Glomerular endothelial cell (primary cell): ENCODE measurements at places on chromosomes 1 and 21.

GRCh38 chr1:111202707-111203623 is 2.5 kb upstream of the DENND2D start:
- DNase-seq, result no peak

DNA sequence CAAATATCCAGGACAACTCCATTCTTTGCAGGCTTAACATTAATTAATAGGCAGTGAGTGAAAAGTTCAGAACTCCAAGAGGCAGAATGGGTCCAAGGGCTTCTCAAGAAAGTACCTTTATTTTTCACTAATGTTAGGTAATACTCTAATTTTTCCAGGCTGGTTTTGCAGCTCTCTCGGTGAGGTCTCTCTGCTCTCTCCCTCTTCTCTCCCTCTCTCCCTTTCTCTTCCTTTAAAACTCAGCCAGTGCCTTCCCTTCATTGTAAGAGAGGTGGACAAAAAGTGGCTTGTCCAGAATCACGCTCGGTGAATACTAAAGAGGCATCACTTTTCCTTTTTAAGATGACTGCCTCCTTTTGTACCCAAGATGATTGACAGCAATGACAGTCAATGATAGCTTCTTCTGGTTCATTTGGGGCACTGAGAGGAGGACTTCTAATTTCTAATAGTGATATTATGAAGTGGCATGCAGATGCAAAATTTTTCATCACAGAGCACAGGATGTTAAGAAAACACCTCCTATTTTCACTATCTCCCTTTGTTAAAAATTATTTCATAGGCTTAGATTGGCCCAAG is 1.3 kb upstream of the CHI3L1 start:
- DNase-seq, result no peak

DNA sequence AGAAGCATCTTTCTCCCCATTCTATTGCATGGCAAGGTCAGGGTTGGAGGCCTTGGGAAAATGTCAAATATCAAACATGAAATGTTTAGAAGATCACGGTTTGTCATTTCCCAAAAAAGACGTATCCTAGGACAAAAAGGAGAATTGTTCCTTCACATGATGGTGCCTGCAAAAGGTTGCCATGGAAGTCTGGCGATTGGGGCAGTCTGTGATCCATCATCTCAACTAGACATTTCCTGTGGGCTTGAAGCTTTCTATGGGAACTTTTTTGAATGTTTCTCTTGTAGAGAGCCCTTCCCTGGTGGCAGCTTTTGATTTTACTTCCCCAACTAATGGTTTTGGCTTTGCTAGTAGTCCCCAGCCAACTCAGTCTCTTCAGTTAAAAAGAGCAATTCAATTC is 106.3 kb downstream of the TGFB2 start:
- no peak for DNase-seq

- DNase-seq, result no peak
These were observed 13.6 kb downstream of the DENND1B start for GRCh38 chr1:197761654-197762053.

DNA sequence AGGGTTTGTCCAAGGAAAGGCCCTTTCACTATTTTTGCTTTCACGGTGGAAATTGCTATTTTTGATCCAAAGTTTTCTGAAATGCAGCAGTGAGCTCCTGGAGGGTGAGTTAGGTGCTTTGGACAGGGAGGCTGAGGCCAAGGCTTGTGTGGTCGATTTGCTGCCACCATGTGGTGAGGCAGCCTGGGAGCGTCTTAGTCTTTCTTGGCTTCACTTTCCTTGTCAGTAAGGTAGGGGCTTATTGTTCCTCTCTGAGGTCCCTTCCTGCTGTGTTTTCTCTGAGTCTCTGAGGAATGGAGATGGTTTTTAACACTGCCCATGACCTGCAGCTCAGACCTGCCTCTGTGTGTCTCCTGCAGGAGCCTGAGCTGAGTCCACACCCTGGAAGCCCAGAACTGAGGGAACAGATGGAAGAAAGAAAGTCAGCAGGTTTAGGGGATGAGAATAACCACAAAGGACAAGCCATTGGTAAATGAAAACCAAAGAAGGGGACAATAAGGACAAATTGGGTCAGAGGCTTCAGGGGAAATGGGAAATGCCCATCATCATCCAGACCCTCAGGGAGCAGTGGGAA is 20.1 kb upstream of the S100A10 start:
- no peak for DNase-seq

- DNase-seq, result no peak
These were observed 848 bp upstream of the PYHIN1 start for GRCh38 chr1:158930504-158930903.

GRCh38 chr1:83029050-83029449 is 969.9 kb downstream of the TTLL7 start:
- DNase-seq, result no peak

- no peak for DNase-seq
These were observed 4.1 kb downstream of the HHIPL2 start for GRCh38 chr1:222543817-222544216.

DNA sequence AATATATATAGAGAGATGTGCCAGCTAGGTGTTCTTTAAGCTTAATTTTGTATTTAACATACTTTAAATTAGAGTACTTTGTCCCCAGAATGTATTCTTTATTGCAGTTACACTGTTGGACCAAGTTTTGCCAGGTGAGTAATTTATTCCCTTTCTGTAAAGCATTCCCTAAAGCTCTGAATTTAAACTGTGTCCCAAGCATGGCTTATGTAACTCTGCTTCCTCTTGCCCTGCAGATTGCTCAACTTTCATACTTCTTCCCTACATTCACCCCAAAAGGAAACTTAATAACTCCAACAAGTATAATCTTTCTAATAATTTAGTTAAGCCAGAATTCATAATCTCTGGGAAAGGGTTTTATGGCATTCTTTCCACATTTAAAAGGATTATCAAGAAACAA is 5.6 kb downstream of the LYPLAL1 start:
- DNase-seq, result no peak

DNA sequence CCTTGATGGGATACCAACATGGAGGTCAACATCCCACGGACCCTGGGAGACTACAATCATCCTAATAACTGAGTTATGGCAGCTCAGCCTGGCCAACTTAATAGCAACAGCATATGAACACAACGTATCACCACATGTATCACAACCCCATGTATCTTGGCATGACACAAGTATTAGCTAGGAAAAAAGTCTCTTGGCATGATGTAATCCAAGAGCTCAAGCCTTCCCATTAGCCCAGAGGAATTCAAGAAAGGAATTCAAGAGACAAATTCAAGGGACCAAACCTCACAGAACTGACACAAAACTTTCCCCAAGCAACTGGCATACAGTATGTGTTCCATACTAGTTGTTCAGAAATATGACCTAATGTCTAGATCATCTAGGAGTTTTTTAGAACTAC is 100.9 kb upstream of the HMGB4 start:
- DNase-seq, result no peak

DNA sequence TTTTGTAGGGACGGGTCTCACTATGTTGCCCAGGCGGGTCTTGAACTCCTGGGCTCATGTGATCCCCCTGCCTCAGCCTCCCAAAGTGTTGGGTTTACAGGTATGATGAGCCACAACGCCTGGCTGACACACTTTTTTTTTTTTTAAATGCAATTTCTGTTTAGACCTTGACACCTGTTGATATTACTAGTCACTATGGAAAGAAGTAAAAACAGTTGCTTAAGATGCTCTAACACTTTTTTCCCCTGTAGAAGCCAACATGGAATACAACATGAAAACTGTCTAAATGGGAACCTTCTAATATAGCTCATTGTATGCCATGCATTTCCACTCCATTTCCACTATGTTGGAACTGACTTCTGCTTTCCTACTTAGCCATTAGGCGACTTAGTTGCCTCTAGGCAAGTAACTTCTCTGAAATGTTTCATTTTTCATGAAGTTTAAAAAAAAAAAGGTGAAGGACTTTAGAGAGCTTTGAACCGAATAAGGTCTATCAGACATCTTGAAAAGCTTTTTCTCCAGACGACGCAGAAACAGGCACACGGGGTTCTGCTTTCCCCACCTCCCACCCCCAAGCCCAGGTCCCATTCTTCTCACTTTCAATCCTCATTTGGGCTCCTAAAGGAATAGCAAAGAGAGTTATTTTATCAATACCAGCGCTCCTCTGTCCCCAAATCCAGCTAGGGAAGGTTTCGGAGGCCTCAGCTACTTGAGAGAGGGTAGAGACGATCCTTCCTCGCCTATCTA is 648 bp upstream of the DR1 start:
- DNase-seq, result no peak

DNA sequence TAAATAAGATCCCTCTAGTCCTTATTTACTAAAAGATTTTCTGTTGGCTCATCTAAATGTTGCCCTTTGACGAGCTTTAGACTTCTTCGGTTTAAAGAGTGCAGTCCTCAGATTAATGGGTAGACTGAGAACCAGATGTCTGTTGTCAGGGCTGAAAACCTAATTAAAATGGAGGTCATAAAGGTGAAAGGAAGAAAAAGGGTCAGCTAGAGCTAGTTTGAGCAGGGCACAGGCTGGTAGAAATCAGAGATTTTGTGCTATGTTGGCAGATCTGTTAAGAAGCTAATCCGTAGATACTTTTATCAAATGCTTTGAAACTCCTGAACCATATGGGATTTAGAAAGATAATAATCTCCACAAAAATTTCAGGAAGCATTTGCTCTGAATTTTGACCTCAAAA is 959.0 kb downstream of the PLA2G4A start:
- DNase-seq, result no peak

DNA sequence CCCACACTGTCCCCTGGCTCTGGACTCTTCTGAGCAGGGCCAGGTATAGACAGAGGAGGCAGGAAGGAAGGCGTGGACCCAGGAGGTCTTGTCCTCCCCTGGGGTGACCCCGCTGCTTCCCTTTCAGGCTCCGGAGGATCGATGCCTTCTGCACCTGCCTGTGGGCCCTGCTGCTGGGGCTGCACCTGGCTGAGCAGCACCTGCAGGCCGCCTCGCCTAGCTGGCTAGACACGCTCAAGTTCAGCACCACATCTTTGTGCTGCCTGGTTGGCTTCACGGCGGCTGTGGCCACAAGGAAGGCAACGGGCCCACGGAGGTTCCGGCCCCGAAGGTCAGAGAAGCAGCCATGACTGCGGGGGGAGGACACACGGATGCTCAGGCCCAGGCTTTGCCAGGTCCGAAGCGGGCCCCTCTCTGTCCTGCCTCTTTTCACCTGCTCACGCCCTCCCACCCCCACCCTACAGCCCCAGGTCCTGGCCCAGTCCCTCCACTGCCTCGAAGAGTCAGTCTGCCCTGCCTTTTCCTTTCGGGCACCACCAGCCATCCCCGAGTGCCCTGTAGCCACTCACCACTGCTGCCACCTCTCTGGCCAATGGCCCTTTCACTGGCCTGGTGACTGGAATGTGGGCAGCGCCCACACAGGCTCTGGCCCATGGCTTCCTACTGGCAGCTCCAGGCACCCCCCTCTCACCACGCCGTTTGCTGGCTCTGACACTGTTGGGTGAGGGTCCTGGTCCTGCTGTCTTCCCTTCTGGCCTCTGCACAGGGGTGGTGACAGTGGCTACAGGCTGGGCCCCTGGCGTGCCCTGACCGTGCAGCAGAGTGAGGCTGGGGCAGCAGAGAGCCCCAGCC is 13.5 kb downstream of the TMEM201 start:
- no peak for DNase-seq

DNA sequence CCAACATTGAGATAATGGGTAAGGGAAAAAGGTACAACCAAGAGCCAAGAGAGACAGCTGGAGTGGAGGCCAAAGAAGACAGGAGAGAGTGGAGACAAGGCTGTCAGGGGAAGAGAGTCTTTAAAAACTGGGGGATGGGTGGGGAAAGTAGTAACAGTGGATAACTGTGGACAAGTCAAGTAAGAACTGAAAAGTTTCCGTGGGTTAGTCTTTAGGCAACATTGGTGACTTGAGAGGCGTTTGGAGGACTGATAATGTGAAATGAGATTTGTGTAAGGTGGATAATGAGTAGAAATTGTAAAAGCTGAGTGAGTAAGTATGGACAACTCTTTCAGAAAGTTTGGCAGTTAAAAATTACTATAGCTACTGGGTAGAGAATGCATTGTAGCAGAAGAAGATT is 10.4 kb downstream of the PPP2R5A start:
- no peak for DNase-seq

DNA sequence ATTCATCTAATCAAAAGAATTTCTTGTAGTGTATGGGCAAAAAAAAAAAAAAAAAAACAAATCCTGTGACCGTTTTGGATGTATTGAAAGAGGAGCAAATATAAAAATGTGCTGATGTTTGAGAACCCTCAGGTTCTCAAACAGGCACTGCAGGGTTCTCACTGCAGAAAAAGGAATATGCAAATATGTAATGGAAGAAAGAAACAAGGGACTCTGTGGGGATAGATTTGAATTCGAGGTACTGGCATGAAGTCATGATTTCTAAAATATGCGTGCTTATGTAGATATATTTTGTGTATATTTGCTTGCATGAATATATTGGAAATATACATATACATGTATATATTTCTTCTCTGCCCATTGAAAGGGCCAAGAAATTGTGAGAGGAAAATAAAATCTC is 365.0 kb upstream of the RUNX1 start:
- no peak for DNase-seq

- no peak for DNase-seq
These were observed 3.3 kb upstream of the SNRPE start for GRCh38 chr1:203858055-203858454.

- DNase-seq, result no peak
These were observed 42.5 kb downstream of the UTP25 start for GRCh38 chr1:209870151-209870831.

GRCh38 chr1:117368116-117369108 is 1.2 kb downstream of the MAN1A2 start:
- no peak for DNase-seq

DNA sequence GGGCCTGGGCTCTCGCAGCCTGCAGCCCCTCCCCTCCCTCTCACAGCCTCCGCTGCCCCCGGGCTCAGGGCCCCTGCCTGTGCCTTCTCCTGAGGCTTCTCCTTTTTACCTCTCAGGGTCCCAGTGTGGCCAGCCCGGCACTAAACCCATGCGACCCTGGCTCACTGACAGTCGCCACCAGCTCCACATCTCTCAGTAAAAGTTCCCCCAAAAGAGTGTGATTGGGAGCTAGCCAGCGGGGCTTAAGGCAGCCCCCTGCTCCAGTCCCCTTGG is 26.6 kb downstream of the PDE9A start:
- DNase-seq, result no peak

DNA sequence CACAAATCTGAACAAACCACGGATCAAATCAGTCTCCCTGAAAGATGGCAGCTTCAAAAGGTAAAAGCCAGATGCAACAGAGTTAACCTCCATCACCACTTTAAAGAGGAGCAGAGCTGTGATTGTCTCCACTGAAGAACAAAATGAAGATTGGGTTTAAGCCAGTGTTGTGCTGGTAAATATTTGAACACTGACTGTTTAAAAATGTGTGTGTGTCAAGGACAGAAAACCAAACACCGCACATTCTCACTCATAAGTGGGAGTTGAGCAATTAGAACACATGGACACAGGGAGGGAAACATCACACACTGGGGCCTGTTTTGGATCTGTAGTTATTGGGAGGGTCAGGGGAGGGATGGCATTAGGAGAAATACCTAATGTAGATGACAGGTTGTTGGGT is 83.9 kb downstream of the ST6GALNAC5 start:
- DNase-seq, result no peak

GRCh38 chr1:97989094-97989680 is 68.4 kb upstream of the DPYD start:
- no peak for DNase-seq

DNA sequence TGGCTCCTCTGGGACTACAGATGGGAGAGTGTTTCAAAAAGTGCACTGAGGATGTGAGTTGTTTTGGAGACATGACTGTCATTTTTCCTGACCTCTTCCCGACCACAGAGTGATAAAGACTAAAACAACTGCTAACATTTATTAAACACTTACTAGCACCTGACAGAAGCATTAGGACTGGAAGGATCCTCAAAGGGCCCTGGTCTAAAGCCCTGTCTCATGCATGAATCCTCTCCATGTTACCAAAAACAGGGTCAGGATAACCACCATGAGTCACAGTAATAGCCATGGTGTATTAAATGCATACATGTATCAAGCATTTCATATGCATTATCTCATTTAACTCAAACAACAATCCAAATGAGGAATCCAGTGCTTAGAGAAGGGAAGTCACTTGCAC is 11.5 kb downstream of the CYB5RL start:
- no peak for DNase-seq
